ENCODE measurements at places on chromosomes 7 and 10. TPM values are rescaled to one million over a fixed set of nuclear protein-coding genes. Genes with fewer than 3 reads are reported as not detected.

The LFNG gene
- 0.20 TPM for total RNA-seq

The NEUROG3 gene
- total RNA-seq = not detected

The DLX6 gene
- total RNA-seq = 0.17 TPM

The BMPR1A gene
- total RNA-seq = 28.6 TPM

DNA sequence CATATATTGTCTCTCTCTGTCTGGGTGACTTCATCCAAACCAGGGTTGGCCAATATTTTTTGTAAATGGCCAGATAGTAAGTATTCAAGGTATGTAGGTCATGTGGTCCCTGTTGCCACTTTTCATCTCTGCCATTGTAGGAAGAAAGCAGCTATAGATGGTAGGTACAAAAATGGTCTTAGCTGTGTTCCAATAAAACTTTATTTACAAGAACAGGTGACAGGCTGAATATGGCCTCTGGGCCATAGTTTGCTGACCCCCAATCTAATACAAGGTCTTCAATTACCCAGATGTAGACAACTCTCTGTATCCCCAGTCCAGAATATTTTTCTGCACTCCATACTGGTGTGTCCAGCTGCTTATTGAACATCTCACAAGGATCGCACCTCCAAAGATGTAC lies 166.2 kb upstream of the FZD8 start:
- no peak for DNase-seq

DNA sequence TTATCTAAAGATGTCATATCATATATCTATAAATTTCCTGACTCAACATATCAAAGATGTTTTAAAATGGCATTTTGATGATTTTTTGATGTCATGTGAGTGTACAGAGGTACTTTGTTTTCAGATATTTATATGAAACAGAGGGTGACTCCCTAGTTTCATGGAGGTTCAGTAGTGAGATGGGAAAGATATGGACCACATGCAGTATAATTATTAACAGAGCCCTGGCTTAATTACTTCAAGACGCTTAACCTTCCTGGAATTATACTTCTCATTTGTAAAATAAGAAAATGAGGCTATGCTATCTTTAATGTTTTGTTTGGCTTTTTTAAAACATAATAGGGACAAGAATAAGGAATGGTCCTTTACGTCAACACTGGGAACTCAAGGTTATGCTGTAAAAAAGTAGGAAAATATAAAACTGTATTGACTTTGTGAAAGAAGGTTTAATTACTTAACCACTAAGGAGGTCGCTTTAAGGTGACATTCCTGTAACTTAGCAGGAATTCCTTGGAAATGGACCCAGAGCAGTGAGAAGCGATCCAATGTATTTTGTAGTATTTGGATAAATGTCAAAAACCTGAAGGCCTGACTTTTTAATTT lies 821.0 kb upstream of the IGFBP3 start:
- no peak for DNase-seq

DNA sequence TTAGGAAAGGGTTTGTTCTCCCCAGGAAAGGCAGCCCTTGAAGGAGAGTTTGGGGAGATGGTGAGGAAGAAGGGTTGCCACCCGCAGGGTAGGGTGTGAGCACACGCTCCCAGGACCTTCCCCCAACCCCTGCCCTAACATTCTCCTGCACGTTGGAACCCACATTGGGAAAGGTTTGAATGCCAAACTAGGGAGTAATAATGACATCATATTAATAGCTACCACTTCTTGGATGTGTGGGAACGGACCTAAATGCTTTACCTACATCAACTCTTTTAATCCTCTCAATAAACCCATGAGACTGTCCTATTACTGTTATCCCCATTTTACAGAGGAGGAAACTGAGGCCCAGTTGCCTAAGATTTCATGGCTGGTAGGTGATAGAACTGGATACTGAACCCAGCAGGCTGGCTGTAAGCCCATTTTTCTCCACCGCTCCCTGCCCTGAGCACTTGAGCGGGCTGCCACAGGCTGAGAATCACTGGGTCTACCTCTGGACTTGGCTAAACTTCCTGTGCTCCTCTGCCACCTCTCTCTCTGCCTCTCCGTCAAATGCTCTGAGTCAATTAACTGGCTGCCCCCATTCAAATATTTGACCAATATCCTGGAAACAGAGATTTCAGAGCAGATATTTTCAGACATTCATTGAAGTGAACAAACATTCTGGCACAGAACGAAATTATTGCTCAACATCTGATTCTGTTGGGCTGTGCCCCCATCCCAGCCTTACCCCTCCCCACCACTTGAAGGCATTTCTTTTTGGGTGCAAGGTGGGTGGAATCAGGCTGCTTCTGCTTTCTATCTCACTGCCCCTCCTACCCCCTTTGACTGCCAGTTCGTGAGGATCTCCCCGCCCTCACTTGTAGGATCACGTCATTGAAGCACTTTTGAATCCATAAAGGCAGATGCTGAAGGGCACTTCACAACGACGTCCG lies 129.7 kb downstream of the C10orf105 start:
- no peak for DNase-seq

GRCh38 chr7:144048648-144049047 lies at the start of gene OR2A5:
TSS of gene OR2A5 (plus strand) at chr7:144048948. CDS start at chr7:144050402, 1,454 bp downstream.
- DNase-seq = no peak

GRCh38 chr7:47518827-47519226 lies 63.1 kb downstream of the TNS3 start:
- DNase-seq = no peak

DNA sequence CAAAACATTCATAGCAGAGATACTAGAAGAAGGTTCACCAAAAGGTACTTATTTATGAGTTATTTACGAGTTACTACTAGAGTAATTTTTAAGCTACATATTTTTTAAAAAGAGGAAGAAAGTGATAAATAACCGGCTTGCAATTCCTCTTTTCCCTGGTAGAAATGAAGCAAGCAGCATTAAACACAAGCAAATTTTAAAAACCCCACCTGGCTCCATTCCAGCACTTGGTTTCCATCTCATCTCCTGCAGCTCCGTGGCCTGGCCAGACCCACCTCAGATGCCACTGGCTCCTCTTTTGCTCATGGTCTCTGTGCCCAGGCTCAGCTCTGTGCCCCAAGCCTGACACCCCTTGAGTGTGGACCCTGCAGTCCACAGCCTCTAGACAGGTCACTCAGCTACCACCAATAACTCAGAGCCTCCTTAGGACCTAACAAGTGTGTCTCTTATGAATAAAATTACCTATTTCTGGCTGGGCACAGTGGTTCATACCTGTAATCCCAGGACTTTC lies 479.5 kb downstream of the TNS3 start:
- no peak for DNase-seq

DNA sequence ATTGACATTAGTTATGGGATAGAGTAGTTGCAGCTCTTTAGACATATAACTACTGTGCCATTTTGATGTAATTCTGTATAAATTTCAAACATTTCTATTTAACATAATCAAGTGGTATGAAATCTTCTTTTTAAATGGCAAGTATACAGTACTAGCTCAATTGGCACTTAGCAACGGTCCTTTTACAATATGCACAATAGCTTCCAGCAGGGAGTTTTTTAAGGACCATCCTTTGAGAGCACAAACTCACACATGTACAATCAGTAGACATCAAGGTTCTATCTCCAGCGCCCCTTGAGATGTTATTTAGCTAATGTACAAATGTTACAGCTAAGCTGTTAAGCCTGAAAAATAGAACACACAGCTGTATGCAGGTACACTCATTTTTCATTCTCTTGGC lies 480.7 kb downstream of the TFEC start:
- no peak for DNase-seq

GRCh38 chr7:35495377-35495776 lies 199.6 kb downstream of the HERPUD2 start:
- DNase-seq = no peak

GRCh38 chr7:45988405-45989057 lies 67.5 kb upstream of the IGFBP3 start:
- DNase-seq = no peak

- DNase-seq = no peak
Observed at GRCh38 chr7:28778786-28779185, 179.3 kb downstream of the TRIL start.

GRCh38 chr7:117098457-117098856 lies 145.2 kb downstream of the ST7 start:
- no peak for DNase-seq

DNA sequence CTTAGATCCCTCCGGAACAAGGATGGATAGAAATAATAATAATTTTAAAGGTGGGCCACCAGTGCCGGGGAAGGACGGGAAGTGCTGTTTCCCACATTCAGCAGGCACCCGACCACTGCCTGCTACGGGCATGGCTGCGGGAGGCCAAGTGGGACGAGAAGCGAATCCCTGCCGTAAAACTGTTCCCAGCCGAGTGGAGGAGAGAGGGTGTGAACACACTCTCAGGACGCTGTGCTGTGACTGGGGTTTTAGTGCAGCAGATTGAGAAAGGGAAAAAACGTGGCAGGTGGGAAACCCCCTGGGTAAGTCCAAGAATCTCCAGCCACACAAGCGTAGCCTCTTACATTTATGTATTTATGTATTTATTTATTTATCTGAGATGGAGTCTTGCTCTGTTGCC lies 158.8 kb downstream of the DNAJB6 start:
- DNase-seq = no peak

DNA sequence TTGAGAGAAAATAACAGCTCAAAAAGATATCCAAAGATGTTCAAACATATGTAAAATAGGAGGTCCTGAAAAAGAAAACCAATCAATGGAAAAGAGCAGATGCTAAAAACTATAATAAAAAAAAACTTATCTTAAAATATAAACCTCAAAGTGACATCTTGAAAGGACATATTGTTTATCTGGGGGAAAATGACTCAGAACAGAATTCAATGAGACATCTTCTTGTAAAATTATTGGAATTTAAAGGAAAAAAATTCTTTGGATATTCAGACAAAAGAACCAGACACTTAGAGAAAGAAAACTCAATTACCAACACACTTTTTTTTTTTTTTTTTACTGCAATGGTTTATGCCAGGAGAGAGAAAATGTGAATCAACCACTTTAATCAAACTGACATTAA lies 58.9 kb downstream of the NAMPT start:
- no peak for DNase-seq

DNA sequence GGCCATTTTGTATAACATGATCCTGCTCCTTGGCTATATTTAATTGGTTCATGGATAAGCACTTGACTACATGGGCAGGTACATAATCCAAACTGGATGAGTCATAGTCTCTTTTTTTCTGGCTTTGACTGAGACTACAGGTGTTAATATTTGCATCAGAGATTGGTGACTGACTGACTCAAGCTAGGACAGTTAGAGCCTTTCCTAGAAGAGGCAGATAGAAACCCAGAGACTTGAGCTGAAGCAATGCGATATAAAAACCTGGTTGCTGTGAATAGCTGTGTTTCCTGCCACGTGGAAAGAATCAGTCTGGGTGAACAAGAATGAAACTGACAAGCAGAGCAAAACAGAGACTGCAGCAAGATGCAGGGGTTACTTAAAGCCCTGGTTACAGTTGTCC lies 81.0 kb downstream of the SAMD9 start:
- no peak for DNase-seq

Measured in NCI-H460 (cell line).